Thoracic aorta (tissue), 2 donors: ENCODE measurements at places on chromosomes 4 and X. TPM values are rescaled to one million over a fixed set of nuclear protein-coding genes. Genes with fewer than 3 reads are reported as not detected.

The JCHAIN gene
- total RNA-seq: 7.9 TPM

The C4orf36 gene
- total RNA-seq: not detected

The KANTR gene
- total RNA-seq: 25.9 TPM

DNA sequence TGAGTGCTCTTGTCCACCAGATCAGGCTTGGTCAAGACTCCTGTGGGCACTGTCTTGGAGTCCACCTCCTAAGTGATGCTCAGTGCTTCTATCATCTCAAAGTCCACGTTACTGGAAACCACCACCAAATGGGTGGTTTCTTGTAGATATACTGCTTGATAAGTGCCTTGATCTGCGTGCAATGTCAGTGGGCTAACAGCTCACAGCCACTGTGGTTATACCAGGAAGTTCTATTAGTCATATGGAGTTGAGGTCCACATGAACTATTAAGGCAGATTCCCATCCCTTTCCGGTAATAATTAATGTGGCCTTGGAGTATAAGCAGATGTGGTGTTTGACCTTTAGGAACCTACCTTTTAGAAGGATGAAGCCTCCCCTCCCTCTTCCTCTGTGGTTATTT lies 161.9 kb downstream of the ZNF518B start:
- no peak for DNase-seq

DNA sequence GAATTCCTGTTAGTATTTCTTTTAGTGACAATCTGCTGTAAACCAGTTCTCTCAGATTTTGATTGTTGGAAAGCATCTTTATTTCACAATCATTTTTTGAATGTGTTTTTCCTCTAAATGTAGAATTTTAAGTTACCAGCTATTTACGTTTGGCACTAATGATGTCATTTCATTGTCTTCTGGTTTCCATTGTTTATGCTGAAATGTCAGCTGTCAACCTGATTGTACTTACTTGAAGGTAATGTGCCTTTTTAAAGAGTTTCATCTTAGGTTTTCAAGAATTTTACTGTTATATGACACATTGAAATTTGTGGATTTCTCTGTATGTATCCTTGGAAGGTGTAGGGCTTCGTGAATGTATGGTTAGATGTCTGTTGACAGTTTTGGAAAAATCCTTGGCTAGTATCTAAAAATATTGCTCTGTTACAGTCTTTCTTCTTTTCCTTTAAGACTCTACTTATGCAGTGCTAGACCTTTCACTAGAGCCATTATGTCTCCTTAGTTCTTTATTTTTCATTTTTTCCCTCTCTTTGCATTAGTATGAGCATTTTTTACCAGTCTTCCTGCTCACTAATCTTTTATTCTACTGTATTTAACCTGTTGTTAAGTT lies 30.4 kb downstream of the SMAD1 start:
- DNase-seq: no peak

GRCh38 chrX:154056770-154057241 lies 37.1 kb upstream of the IRAK1 start:
- no peak for DNase-seq

DNA sequence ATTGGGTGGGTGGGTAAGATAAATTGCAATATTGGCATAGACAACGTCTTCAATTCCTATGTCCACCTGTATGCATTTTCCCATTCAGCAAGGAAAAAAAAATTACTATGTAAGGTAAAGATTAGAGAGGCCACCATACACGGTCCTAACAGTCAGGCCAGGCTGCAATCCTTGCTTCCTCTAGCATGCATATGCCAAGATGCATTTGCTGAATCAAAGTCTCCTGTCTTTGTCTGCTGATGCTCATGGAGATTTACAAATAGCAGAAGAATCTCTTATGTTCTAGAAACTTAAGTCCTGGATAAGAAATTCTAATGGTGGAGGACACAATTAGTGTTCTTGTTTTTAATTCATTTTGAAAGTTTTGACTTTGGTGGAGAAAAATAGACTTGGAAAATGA lies 206.8 kb downstream of the PDGFC start:
- DNase-seq: no peak

- DNase-seq: no peak
Observed at GRCh38 chrX:45497290-45497689, 296.6 kb upstream of the DIPK2B start.

- DNase-seq: no peak
Observed at GRCh38 chrX:103183912-103184311, 31.0 kb upstream of the BEX4 start.

- DNase-seq: no peak
Observed at GRCh38 chrX:78493180-78493579, 165.8 kb upstream of the CYSLTR1 start.

The PCYT1B gene
- total RNA-seq: 0.63 TPM

DNA sequence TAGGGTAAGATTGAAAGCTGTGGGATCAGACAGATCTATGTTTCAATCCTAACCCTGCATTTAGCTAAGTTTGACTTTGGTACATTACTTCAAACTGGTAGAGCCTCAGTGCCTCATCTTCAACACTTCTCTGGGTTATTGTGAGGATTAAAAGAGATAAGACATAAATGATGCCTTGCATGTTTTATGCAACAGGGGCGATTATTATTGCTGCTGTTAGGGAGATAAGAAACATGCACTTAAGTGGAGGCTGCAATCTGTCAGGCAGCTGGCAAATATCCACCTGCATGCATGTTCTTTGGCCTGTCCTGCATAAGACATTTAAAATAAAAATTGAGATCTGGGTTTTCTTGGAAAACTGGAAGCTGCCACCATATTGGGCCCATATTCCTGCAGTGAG lies 24.6 kb downstream of the UNC5C start:
- DNase-seq: no peak

DNA sequence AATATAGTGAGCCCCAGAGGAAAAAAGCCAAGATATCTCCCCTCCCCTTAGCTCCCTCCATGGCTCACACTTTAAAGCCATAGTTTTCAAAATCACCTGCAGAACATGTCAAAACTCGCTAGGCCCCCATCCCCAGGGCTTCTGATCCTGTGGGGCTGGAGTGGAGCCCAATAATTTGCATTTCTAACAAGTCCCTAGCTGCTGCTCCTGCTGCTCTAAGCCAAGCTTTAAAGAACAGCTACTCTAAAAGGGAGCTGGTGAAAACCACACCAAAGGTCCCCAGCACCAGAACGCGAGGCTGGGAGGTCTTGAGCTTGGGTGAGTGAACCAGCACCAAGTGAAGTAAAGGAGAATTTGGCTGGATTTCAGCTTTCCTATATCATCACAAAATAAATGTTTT lies 237.1 kb downstream of the ZNF674 start:
- DNase-seq: no peak

- no peak for DNase-seq
Observed at GRCh38 chrX:70231666-70232065, 2.8 kb upstream of the AWAT1 start.

GRCh38 chr4:183636503-183636902 lies 22.5 kb downstream of the RWDD4 start:
- no peak for DNase-seq

- no peak for DNase-seq
Observed at GRCh38 chrX:63979480-63979879, 194.5 kb upstream of the ARHGEF9 start.

The ATP5ME gene
- 21.0 TPM for total RNA-seq

DNA sequence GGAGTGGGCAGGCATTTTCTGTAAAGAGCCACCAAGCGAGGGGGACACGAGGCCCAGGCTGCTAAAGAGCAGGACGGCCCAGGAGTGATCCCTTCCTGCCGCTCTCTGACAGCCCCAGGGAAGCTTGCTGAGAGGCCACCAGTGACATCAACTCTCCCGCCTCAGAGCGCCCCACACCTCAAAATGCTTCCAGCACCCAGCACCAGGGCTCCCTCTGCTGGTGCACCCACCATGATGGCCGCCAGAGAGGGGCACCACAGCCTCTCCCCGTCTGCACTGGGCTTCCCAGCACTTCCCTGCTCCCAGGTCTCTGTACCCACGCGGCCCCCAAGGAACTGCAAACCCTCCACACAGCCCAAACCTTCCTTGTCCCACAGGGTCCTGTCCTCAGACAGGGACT lies 40.4 kb downstream of the GAK start:
- DNase-seq: no peak

DNA sequence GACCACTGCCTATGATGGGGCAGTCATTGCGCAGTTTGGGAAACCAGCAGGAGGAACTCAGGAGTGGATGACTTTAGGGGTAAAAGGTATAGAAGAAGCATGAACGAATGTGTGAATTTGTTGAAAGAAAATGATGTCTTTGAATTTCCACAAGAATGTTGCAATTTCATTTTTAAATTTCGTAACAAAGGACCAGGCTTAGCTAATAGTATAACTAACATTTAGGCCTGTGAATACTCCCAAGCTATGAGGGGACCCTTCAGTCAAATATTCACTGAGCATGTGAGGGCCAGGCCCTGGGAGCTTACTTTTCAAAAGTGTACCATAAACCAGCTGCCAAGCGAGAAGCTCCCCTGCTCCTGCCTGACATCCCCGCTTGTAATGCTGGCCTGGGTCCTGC lies 5.3 kb downstream of the MPC1L start:
- DNase-seq: no peak

GRCh38 chr4:114998316-114998715 lies 115.1 kb downstream of the NDST4 start:
- DNase-seq: no peak

- no peak for DNase-seq
Observed at GRCh38 chrX:52979568-52979967, 21.2 kb upstream of the FAM156A start.

DNA sequence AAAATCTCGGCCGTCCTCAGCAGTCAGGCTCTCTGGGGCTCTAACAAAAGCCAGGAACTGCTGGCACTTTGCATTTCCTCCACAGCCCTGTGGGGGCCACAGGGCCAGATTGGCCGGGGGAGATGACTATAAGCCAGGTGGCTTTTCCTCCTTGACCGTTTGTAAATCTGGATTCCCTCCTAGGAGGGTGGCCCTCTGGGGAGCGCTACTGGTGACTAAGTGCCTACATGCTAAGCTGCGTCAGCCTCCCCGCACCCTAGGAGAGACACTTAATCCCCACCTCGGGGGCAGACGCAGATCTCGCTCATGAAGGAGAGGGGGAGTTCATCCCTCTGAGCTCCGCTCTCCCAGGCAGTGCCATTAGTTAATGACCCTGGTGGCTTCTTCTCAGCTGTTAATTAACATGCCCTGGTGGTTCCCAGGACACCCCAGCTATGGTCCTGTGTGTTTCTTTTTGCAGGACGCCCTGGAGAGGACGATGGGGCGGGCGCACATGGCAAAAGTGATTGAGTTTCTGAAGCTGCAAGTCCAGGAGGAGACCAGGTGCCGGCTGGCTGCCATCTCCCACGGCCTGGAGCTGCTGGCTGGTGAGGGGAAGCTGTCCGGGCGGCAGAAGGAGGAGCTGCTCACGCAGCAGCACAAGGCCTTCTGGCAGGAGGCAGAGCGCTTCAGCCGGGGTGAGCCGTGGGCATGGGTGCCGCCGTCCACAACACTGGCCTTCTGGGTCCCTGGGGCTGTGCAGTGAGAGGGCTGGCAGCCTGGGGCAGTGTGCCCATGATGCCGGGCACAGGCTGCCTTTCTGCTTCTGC lies 41.6 kb downstream of the EVC start:
- no peak for DNase-seq

GRCh38 chr4:105679186-105679585 lies 29.3 kb downstream of the INTS12 start:
- no peak for DNase-seq

DNA sequence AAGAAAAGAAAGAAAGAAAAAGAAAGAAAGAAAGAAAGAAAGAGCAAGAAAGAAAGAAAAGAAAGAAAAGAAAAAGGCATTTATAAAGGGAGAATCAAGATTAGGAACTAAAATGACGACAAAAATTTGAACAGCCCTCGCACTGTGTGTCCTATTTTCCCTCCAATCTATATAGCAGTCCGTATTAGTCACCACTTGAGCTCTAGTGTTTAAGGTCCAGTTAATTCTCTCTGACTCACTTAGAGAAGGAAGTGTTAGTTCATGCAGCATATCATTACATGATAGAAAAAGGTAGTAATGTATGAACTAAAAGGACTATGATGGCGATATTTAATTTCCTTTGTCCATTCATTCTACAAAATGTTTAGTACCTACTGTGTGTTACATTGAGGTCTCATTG lies 122.7 kb downstream of the CBLL2 start:
- DNase-seq: no peak

DNA sequence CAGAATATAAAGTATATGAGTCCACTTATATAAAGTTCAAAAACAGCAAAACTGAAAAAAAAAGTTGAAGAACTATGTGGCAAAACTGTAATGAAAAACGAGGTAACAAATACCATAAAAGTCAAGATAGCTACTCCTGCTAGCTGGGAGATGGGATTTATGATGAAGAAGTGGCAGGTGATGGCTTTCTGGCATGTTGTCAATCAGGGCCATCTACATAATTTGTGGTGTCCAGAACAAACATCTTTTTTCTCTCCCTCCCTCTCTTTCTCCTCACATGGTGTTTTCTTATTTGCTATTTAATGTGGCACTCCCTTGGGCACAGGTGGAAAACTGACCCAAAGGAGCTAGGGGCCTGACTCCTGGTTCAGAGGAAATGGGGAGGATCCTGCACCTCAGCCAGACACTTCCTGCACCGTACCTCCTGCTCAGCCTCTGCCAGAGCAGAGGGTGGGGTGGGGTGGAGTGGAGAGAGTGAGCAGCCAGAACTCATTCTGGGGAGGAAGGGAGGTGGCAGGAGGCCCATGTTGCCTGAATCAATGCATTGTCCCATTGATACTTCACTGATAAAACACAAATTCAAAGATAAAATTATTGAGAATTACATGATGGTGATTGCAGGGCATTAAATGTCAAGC lies 5.3 kb upstream of the SAP30 start:
- no peak for DNase-seq

DNA sequence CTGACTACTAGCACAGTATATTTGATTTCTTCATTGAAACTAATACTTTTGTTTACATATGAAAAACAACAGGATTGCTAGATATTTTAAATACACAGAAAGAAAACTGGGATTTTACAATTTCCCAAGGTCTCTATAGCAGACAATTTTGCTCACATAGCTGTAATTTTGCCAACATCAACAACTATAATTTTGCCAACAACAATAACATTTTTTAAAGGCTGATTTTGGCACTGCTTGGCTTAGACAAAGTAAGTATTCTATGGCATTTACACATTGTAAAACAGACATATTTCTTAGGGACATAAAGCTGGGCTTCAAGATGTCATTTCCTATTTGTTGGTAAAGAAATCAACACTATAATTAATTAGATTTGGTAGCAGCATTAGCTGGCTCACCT lies 922.1 kb downstream of the RAB28 start:
- DNase-seq: no peak

GRCh38 chrX:9947131-9947794 lies 19.9 kb upstream of the CLDN34 start:
- DNase-seq: no peak

GRCh38 chr4:9903317-9903716 lies 118.0 kb downstream of the SLC2A9 start:
- no peak for DNase-seq

- no peak for DNase-seq
Observed at GRCh38 chr4:48296365-48296764, 26.7 kb upstream of the TEC start.

- no peak for DNase-seq
Observed at GRCh38 chr4:2487632-2488031, 18.7 kb downstream of the RNF4 start.

GRCh38 chrX:39765327-39765726 lies 332.4 kb downstream of the BCOR start:
- no peak for DNase-seq

The SLC10A4 gene
- 0.42 TPM for total RNA-seq

The CXCL3 gene
- total RNA-seq: 4.9 TPM
